ENCODE measurements at places on chromosomes 2 and 18. TPM values are rescaled to one million over a fixed set of nuclear protein-coding genes. Genes with fewer than 3 reads are reported as not detected.

- no peak for DNase-seq
These were observed 376.4 kb downstream of the ZEB2 start for GRCh38 chr2:144143294-144144151.

DNA sequence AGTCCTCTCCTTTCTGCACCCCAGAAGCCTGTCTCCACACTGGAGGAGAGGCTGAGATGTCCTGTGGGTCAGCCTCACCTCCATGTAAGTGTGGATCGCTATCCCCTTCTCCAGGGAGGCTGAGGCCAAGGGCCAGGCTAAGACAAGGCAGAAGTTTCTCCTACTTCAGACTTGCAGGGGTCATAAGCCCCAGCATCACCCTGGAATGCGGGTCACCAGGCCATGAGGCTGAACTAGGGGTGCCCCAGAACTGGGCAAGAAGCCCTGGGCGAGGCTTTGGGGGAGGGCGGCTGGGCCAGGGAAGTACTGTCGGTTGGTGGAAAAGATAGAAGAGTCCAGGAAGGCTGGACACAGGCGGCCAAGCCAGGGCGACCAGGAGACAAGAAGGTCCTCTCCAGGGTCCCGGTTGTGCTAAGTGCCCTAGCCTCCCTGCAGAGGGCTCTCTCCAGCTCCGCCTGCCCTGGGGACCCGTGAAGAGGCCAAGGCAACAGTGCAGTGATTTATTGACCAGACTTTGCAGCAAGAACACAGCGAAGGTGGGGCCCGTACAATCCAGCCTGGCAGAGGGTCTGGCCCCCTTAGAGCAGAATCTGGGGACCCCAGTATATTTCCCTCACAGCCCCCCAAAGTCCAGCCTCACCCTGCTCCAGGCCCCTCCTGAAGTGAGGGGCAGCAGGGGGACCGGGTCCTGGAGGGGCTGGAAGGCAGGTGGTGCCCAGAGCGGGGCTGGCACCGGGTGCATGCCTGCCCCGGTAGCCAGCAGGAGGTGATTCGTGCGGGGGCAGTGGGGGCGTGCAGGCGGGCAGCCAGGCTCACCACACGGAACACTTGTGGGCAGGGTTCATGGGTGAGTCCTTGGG is 8.1 kb downstream of the ECEL1 start:
- DNase-seq = no peak

- peak; percentile 30 for DNase-seq
These were observed 16.9 kb upstream of the ZCCHC2 start for GRCh38 chr18:62505669-62506494.

DNA sequence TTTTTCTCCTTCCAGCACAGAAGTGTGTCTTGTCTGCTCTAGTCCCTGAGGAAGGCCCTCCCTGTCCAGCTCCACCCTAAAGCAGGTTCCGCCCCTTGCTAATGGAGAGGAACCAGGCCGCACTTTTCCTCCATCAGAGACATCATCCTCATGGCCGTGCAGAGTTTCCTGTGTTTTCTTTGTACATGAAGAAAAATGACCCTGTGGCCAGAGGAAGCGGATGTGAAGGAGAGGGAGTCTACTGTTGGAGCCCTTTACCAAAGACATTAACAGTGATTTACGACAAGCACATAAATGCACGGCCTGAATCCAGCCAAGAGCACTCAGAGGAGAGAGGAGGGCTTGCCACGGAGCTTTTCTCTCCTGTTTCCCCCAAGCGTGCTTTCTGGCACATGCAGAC is 109.5 kb downstream of the RNF144A start:
- DNase-seq = no peak

GRCh38 chr2:237427769-237428506 is 14.0 kb upstream of the COL6A3 start:
- no peak for DNase-seq

- peak; percentile 89 for DNase-seq
These were observed 37.8 kb upstream of the CCDC150 start for GRCh38 chr2:196601430-196602306.

GRCh38 chr18:79579807-79580497 is 99.7 kb upstream of the CTDP1 start:
- DNase-seq = no peak

DNA sequence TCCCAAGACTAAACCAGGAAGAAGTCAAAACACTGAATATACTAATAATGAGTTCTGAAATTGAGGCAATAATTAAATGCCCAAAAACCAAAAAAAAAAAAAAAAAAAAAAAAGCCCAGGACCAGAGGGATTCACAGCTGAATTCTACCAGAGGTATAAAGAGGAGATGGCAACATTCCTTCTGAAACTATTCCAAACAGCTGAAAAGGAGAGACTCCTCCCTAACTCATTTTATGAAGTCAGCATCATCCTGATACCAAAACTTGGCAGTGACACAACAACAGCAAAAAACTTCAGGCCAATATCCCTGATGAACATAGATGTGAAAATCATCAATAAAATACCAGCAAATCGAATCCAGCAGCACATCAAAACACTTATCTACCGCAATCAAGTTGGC is 108.5 kb upstream of the COL3A1 start:
- no peak for DNase-seq

- DNase-seq = no peak
These were observed 49.5 kb downstream of the SLC40A1 start for GRCh38 chr2:189530965-189531637.

GRCh38 chr2:187125318-187125717 is 276.3 kb upstream of the ZSWIM2 start:
- no peak for DNase-seq

DNA sequence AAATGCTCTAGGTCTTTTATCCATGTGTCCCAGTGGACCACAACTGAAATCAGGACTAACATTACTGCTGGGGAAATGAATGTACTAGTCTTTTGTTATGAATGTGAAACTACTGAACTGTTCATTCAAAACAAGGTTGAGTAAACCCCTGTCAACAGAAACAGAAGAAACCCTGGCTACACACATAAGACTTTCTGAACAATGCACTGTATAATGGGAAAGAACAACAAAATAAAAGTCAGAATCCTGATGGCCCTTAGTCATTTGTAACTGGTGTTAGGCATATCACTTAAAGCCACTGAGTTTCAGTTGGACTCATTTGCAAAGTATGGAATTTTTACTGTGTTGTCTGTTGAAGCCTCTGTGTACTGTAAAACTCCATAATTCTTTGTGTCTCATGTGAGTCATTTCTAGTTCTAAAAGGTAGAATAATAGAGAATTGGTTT is 77.0 kb upstream of the UBXN4 start:
- peak; percentile 11 for DNase-seq

DNA sequence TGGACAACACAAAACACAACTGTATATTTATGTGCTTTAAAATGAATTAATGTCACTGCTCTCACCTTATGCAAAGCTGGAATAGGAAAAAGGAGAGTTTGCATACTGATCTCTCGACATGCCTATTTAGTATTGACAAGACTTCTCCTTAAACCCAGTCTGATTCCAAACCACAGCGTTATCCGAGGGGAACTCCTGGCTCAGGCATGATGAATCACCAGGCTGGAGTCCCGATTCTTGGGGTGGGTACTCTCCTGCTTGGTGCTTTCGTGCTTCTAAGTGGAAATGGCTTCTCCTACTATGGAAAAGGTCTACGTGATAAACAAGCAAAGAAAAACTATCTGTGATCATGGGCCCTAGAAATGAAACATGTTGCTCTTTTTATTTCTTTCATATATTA is 88.9 kb upstream of the SLC35G4 start:
- DNase-seq = peak; percentile 20

- no peak for DNase-seq
These were observed 94.0 kb upstream of the OTX1 start for GRCh38 chr2:62956651-62957050.

GRCh38 chr2:105100046-105100840 is 62.4 kb downstream of the MRPS9 start:
- no peak for DNase-seq

Gene MYCN
- total RNA-seq = not detected

DNA sequence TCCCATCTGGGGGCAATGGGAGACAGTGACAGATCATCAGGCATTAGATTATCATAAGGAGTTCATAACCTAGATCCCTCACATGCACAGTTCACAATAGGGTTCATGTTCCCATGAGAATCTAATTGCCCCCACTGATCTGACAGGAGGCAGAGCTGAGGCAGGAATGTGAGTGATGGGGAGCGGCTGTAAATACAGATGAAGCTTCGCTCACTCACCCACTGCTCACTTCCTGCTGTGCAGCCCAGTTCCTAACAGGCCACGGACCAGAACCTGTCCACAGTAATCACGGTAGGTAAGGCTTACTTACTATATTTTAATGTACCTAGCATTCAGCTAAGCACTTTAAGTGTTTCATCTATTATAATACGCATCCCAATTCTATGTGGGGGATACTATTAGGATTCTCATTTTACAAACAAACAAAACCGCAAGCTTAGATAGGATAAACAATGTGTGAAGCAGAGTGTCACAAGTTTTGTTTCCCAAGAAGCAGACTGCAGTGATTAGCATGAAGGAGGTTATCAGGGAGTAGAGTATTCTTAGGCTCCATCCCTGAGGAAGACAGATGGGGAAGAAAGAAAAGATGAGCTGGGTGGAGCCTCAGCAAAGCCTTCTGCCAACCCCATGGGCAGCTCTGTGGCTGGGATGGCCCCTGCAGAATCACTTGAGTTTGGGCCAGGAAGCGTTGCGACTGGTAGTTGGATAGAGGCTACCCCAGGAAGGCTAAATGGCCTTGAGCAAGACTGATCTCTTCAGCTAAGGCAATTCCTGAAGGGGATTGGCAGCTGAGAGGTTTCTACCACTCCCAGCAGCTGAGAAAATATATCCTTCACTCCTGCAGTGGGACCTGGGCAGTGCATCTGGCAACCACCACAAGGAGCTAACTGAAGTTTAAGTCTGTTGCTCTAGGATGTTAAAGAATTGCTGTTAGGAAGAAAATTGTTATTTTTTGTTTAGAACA is 133.1 kb downstream of the MREG start:
- DNase-seq = no peak

- no peak for DNase-seq
These were observed 109.9 kb downstream of the SLC4A3 start for GRCh38 chr2:219737270-219737691.

Gene DDX18
- 88.7 TPM for total RNA-seq

DNA sequence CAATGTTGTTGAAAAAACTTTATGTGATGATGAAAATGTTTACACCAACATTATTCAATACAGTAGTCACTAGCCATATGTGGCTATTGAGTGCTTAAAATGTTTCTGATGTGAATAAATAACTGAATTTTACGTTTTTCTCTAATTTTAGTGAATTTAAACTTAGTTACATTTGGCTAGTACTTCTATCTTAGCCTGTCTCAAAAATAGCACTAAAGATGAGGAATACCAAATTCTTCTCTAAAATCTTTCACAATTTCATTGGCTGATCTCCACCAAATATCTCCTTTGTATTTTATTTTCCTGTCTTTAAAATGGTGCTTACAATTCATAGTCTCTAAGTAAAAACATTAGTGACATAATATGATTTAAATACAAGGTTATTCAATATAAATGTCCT is 83.7 kb upstream of the RND3 start:
- DNase-seq = no peak

Gene ITGAV
- 56.1 TPM for total RNA-seq

GRCh38 chr2:46826569-46827245 is 88.9 kb downstream of the MCFD2 start:
- no peak for DNase-seq

DNA sequence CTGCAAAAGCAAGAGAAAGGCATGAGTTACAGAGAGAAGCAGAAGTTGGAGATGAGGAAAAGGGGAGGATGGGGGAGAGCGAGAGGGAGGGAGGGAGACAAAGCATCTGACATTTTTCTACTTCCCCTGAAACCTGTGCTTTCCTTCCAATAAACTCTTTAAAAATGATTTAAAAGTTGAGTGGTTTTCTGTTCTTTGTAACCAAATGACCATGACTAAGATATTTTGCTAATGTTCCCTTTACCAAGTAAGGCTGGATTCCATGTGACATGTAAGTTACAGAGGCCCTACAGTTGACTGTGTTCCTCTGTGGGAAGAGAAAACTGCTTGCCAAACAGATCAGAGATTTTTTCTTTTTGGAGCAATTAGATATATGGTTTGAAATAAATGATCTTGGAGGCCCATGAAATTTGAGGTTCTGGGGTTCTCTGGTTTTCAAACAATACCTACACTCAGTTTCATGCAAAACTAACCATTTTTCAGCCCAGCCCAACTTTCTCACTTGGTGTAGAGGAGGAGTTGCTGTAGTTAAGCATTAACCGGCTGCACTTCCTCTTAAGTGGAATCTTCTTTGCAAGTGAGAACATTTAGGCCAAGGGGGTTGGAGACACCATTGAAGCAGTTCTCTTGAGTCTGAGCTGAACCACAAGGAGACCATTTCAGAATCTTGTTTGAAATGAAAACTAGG is 34.5 kb downstream of the INSIG2 start:
- no peak for DNase-seq

DNA sequence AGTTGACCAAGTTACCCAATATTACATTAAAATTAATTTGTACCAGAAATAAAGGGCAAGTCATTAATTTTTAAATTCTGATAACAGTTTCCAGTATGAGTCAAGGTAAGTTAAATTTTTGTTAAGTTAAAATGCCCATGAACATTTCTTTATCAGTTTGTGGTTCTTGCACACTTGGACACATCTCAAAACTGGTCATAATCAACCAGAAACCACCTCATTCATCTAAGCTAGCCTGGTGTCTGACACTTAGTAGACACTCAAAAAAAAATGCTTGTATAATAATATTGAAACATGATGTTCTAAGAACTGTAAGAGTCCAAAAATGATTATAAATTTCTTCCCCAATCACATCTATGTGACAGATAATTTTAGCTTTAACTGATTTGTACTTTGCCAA is 62.4 kb downstream of the SATB2 start:
- no peak for DNase-seq

GRCh38 chr2:32947484-32948143 is 861 bp downstream of the LTBP1 start:
- DNase-seq = peak; percentile 18

Data from MCF 10A (cell line).